T-helper 17 cell (primary cell): ENCODE measurements at places on chromosomes 1 and 21.

DNA sequence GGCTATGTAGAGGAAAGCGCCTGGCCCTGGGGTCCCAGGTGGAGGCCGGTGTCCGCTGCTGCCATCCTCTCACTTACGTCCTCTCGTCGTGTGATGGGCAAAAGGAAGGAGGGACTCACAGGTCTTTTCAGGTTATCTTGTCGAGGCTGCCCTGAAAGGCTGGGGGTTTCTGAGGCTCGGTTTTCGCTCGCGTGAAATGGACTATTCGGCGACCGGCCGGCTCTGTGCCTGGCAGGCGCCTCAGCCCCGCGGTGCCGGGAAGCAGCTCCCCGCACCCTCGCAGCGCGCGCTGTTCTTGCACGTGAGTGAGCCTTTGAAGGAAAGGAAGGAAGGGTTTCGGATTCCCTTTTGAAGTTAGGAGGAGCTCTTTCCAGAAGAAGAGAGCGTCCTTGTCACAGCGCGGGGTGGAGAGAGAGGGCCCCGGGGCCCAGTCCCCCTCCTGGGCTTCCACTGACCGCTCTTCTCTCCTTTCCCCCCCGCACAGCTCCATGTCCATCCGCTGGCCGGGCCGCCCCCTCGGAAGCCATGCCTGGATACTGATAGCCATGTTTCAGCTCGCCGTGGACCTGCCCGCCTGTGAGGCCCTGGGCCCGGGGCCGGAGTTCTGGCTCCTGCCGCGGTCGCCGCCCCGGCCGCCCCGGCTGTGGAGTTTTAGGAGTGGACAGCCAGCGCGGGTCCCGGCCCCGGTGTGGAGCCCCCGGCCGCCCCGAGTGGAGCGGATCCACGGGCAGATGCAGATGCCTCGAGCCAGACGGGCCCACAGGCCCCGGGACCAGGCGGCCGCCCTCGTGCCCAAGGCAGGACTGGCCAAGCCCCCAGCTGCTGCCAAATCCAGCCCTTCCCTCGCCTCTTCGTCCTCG, 57.2 kb downstream of the AJAP1 start:
- no peak for DNase-seq

DNA sequence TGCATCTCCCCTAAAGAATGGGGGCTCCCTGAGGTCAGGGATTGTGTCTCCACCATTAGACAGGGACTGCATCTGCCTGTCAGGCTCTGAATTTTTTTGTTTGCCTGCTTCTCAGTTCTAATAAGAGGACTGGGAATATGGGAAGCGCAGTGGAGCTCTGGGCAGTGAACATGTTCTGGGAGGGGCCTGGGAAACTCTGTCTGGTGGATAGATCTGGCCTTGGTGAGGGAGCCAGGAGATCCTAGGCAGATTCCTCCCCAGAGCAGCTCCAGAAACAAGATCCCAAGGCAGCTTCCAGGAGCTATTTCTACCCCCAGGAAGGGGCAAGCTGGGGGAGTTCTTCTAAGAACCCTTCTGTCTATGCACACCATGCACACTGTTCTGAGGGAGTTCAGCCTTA, 12.6 kb upstream of the MYOG start:
- DNase-seq, result no peak

GRCh38 chr1:221100611-221101010, 221.4 kb downstream of the HLX start:
- no peak for DNase-seq

DNA sequence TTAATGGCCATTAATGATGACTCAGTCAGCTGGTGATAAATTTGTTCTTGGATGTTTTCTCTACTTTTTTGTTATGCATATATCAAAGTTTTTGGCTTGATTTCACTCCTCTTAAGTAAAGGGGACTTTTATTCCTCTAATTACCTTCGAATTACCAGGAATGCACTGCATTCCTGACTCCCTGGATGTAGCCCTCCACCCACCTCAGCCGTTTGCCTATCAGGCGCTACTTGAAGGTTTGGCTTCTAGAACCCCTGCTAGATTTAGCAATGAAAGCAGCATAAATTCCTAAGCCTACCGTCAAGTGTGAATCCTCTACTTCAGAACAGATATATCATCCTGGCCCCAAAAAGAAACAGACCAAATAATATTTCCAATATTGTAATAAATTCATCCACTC, 387.8 kb upstream of the ADGRL2 start:
- DNase-seq, result no peak

DNA sequence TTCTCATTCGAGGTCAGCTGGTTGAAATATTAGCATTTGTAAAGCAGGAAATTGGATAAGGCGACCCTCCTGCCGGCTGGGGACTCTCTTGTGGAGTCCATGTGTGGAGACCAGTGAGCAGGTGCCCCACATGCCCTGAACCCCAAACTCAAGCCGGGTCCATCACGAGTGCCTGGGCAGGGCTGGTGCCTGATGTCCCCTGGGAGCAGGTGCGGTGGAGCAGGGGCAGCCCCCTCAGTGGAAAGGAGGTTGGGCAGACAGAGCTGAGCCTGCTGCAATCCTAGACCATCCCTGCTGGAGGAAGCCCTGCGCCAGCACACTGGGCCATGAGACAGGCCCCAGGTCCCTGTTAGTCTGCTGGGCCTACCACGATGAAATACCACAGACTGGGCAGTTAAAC, 395.6 kb downstream of the NPHP4 start:
- DNase-seq, result no peak

DNA sequence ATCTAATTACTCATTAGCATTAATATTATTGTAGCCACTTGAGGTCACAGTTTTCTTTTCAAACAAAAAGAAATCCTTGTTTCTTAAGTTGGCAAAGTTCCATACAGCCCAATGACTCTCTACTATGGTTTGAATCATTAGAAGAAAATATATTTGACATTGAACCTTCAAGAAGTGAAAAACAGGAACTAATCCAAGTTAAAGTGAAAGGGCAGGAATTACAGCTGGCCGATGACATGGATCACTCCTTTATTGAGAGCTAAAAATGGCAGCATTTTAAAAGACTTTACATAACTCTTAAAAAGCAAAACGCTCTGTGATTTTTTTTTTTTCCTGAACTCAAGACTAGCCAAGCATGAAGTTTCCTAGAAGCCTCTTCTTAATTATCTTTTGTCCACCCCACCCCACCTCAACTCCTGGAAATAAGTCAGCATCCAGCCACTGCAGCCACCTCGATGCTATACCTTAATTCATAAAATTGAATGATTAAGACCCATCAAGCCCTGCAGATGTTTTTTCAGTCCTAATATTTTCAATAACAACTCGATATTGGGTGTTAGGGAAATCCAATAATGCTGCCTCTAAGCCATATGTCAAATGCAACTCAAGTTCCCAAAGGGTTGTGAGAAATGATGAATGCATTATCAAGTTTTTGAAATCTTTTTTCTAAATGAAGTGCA, 323.1 kb downstream of the HHIPL2 start:
- no peak for DNase-seq

GRCh38 chr1:67256291-67257172, 51.1 kb upstream of the IL12RB2 start:
- no peak for DNase-seq

DNA sequence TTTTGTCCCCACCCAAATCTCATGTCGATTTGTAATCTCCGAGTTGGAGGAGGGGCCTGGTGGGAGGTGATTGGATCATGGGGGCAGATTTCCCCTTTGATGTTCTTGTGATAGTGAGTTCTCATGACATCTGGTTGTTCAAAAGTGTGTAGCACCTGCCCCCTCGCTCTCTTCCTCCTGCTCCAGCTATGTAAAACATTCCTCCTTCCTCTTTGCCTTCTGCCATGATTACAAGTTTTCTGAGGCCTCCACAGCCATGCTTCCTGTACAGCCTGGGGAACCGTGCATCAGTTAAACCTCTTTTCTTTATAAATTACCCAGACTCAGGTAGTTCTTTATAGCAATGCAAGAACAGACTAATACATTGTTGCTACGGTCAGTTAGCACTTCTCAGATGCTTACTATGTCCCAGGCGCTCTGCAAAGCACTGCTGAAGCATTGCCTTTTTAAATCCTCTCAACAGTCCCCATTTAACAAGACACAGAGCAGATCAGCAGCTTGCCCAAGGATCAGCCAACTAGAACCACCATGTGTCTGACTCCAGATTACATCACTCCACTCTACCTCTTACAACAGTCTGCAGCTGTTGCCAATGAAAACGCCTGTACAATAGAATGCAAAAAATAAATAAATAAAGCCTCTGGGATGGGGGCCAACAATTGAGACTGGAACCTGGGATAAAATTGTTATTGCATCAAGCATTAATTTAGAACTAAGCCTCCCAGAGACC, 52.4 kb upstream of the USP1 start:
- DNase-seq, result no peak

- DNase-seq, result no peak
These were observed 65.2 kb downstream of the NOS1AP start for GRCh38 chr1:162134646-162135045.

- peak; percentile 97 for DNase-seq
These were observed 5.5 kb downstream of the TNFRSF25 start for GRCh38 chr1:6460301-6461050.

DNA sequence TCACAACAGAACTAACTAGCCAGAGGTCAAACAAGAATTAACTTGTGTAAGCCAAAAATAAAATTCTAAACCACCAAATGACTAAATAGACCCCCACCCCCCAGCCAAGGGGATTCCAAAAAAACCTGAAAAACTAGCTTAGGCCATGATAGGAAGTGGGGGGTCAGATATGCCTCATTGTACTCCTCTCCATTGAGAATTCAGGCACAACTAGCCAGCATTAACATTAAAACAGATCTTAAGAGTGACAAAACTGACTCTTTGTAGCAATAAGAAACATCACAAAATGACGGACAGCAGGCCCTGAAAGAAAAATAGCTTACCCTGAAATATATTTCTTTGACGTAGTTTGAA, 103.0 kb upstream of the ETV3 start:
- no peak for DNase-seq

- DNase-seq, result no peak
These were observed 26.8 kb downstream of the SLC1A7 start for GRCh38 chr1:53115403-53116306.

GRCh38 chr1:56330391-56331026, 248.9 kb downstream of the PLPP3 start:
- no peak for DNase-seq

- DNase-seq, result no peak
These were observed 58.6 kb upstream of the GRIK3 start for GRCh38 chr1:37092937-37093336.

DNA sequence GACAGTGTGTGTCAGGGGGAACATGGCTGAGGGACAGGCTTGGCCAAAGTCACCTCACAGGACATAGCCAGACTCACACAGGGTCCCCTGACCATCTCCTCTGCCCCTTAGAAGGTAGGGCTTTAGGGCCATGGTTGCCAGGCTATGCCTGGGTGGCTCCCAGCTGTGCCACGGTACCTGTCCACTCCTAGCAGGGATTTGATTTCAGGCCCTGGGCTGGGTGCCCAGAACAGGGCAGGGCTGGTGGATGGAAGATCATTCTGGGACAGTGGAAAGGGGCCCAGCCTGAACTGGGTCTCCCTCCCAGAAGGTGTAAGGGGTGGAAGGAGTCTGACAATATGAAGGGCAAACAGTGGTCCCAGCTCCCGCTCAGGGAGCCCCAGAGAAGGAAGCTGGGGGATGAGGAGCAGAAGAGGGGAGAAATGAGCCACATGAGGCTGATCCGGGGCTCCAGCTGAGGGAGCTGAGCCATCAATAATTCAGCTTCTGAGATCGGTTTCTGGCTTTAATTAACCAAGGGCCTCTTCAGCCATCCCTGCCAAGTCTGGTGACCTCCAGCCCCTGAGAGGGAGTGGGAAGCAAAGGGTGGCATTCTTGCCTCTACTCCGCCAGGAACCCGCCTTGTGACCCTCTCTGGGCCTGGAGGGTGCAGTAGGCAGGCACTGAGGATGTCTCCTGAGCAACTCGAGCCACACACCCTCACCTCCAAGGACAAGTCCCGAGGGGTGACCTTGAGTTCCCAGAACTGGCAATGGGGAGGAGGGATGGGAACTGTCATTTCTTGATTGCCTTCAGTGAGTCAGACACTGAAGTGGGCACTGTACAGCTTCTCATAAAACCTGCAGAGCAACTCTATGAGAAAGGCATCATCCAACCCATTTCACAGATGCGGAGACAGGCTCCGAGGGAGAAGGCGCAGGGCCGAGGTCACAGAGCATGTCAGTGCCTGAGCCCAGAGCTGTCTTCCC, 2.1 kb downstream of the CD164L2 start:
- no peak for DNase-seq

GRCh38 chr1:6245869-6246496, 2.0 kb downstream of the HES3 start:
- peak; percentile 24 for DNase-seq

DNA sequence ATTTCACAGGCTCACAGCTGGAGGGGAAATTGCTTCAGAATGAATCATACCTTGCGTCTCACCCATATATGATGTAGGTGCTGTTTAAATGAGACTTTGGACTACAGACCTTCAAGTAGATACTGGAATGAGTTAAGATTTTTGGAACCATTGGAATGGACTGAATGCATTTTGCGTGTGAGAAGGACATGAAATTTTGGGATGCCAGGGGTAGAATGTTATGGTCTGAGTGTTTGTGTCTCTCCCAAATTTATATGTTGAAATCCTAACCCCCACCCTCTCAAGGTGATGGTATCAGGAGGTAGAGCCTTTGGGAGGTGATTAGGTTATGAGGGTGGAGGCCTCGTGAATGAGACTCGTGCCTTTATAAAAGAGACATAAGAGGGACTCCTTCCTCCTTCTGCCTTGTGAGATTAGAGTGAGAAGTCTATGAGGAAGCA, 41.4 kb downstream of the KCNK1 start:
- no peak for DNase-seq

DNA sequence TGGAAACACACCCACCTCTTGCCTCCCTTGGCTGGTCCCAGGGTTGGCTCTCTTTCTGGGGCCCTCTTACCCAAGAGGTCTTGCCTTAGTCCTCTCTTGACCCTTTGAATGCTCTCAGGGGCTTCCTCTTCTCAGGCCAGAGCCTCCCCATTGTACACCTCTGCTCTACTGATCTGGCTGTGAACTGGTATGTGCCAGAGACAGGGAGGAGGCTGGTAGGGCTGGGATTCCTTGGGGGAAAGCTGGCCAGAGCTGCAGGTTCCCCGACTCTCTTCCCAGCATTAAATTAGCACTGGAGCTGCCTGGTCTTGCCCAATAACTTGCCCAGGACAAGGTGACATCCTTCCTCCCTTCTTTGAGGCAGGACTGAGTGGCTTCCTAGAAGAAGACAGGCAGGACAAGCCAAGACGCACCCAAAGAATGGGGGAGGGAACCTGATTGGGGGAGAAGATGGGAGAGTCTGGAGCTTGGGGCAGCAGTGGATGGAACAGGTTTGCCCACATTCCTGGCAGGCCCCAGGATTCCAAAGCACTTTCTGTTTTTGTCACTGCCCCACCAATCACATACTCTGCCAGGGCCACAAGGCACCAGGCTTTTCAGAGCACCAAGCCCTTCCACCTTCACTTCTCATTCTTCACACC, 37.2 kb upstream of the CITED4 start:
- no peak for DNase-seq

- DNase-seq, result no peak
These were observed 7.6 kb upstream of the CCDC27 start for GRCh38 chr1:3744646-3745045.

- DNase-seq, result no peak
These were observed 32.6 kb downstream of the RNF11 start for GRCh38 chr1:51268634-51269033.

GRCh38 chr1:110060034-110060661, 10.3 kb downstream of the ALX3 start:
- peak; percentile 60 for DNase-seq

- DNase-seq, result no peak
These were observed at the start of gene SLC30A10 for GRCh38 chr1:219927956-219928790. Gene SLC30A10, minus strand, starts transcription at chr1:219928557. Its CDS starts 117 bp downstream, at chr1:219928440.
